Parietal lobe (tissue), 2 donors: ENCODE measurements at places on chromosomes 7 and 10. TPM values are rescaled to one million over a fixed set of nuclear protein-coding genes. Genes with fewer than 3 reads are reported as not detected.

DHTKD1 gene
- 74.2 TPM for total RNA-seq

AKR1C8 gene
- not detected for total RNA-seq

VWC2 gene
- 4.4 TPM for total RNA-seq

SP8 gene
- 4.7 TPM for total RNA-seq
